ENCODE measurements at places on chromosomes 5 and 9. TPM values are rescaled to one million over a fixed set of nuclear protein-coding genes. Genes with fewer than 3 reads are reported as not detected.

The ZNF354C gene
- 0.58 TPM for polyA plus RNA-seq

The PFN3 gene
- polyA plus RNA-seq, result not detected

The CCL21 gene
- polyA plus RNA-seq, result not detected

The IFNK gene
- polyA plus RNA-seq, result not detected

The INSL4 gene
- not detected for polyA plus RNA-seq

The DIRAS2 gene
- not detected for polyA plus RNA-seq

The CER1 gene
- polyA plus RNA-seq, result not detected

The SPATA9 gene
- polyA plus RNA-seq, result 1.4 TPM

The RXRA gene
- 1.0 TPM for polyA plus RNA-seq

DNA sequence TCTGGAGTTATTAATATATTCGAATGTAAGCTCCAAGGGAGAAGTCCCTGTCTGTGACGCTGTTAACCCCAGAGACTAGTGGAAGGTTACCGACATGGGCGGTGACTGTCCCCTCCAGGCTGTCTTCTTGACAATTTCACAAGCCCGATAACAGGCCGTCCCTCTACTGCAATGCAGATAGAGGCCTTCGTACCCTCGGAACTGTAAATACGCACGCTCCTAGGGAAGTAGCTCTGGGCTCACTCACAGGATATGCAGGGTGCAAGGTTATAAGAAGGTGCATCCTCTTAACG, 680 bp upstream of the RFK start:
- peaks cover 7% of the 10 kb centered on the region for H3K27me3 ChIP-seq
- peak overlapping the region; percentile 93 for H3K27ac ChIP-seq
- H3K36me3 ChIP-seq, result no peaks in the 10 kb centered on the region
- no peak for DNase-seq

- peak overlapping the region; percentile 87 for H3K4me3 ChIP-seq
- H3K36me3 ChIP-seq, result no peaks in the 10 kb centered on the region
- H3K27ac ChIP-seq, result no peak overlapping the region
- H3K4me1 ChIP-seq, result peaks cover 36% of the 10 kb centered on the region
- H3K27me3 ChIP-seq, result peaks cover 2% of the 10 kb centered on the region
- no peak for DNase-seq
These were observed 1.2 kb upstream of the MEGF9 start for GRCh38 chr9:120715389-120715924.

GRCh38 chr5:162323466-162323865, 255.9 kb downstream of the GABRG2 start:
- H3K4me3 ChIP-seq, result no peak overlapping the region
- no peaks in the 10 kb centered on the region for H3K4me1 ChIP-seq
- no peak for DNase-seq
- H3K27me3 ChIP-seq, result peaks cover 5% of the 10 kb centered on the region

GRCh38 chr5:17794201-17794600, 159.9 kb downstream of the TAF11L14 start:
- H3K27ac ChIP-seq, result no peak overlapping the region
- no peaks in the 10 kb centered on the region for H3K27me3 ChIP-seq
- DNase-seq, result no peak

- H3K27ac ChIP-seq, result no peak overlapping the region
- DNase-seq, result no peak
- H3K27me3 ChIP-seq, result no peaks in the 10 kb centered on the region
- no peaks in the 10 kb centered on the region for H3K36me3 ChIP-seq
These were observed 116.6 kb upstream of the BOD1 start for GRCh38 chr5:173733021-173733420.

GRCh38 chr5:69341520-69342161, 9.0 kb upstream of the CCDC125 start:
- no peaks in the 10 kb centered on the region for H3K4me1 ChIP-seq
- no peak overlapping the region for H3K4me3 ChIP-seq
- no peak for DNase-seq
- H3K27ac ChIP-seq, result no peak overlapping the region

- DNase-seq, result peak; percentile 66
- H3K4me1 ChIP-seq, result peaks cover 18% of the 10 kb centered on the region
- H3K27me3 ChIP-seq, result peaks cover 4% of the 10 kb centered on the region
- H3K4me3 ChIP-seq, result peak overlapping the region; percentile 60
- no peaks in the 10 kb centered on the region for H3K36me3 ChIP-seq
These were observed 100.6 kb downstream of the ICE1 start for GRCh38 chr5:5523066-5523505.

- no peaks in the 10 kb centered on the region for H3K4me1 ChIP-seq
- H3K27ac ChIP-seq, result no peak overlapping the region
- no peaks in the 10 kb centered on the region for H3K36me3 ChIP-seq
- no peak overlapping the region for H3K4me3 ChIP-seq
- peaks cover 2% of the 10 kb centered on the region for H3K27me3 ChIP-seq
- DNase-seq, result no peak
These were observed 283.2 kb downstream of the ANXA1 start for GRCh38 chr9:73434826-73435225.

- H3K27me3 ChIP-seq, result no peaks in the 10 kb centered on the region
- H3K4me3 ChIP-seq, result no peak overlapping the region
- H3K4me1 ChIP-seq, result no peaks in the 10 kb centered on the region
- no peaks in the 10 kb centered on the region for H3K36me3 ChIP-seq
- H3K27ac ChIP-seq, result no peak overlapping the region
These were observed 64.7 kb downstream of the GABBR2 start for GRCh38 chr9:98644011-98644410.

DNA sequence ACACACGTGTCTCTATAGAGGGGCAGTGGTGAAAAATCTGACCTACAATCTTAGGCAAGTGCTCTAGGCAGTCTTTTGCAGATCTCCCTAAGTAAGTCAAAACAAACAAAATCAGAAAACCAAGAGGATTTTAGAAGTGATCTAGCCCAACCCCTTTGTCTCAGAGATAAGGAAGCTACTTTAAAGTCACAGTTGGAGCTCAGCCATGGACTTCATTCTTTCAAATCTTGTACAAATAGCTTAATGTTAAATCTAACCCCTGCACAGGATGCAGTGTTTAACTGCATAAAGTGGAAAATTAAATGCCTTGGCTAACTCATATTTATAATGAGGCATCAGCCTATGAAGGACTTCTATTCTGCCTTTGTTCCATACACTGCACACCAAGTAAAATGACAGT, 135.1 kb upstream of the RFX3 start:
- H3K27me3 ChIP-seq, result peaks cover 2% of the 10 kb centered on the region
- no peak overlapping the region for H3K27ac ChIP-seq
- no peak overlapping the region for H3K4me3 ChIP-seq

GRCh38 chr9:33418090-33418489, 15.7 kb upstream of the AQP7 start:
- no peak for DNase-seq
- no peaks in the 10 kb centered on the region for H3K27me3 ChIP-seq
- no peak overlapping the region for H3K4me3 ChIP-seq

DNA sequence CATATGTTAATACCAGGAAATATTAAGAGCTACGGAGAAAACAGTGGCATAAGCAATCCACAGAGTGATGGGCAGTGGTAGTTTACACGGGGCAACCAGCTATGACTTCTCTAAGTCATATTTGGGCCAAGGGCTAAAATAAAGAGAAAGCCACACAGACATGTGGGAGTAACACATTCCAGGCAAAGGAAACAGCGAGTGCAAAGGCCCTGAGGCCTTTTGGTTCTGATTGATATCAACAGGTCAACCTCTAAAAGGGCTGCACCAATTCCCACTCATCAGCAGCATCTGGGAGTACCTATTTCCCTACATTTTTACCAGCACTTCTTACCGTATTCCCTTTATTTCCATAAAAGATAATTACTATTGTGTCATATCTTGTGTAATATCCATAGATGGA, 173.4 kb downstream of the SPOCK1 start:
- H3K27ac ChIP-seq, result no peak overlapping the region
- no peak for DNase-seq
- H3K36me3 ChIP-seq, result no peaks in the 10 kb centered on the region
- no peaks in the 10 kb centered on the region for H3K4me1 ChIP-seq
- H3K27me3 ChIP-seq, result peaks cover 6% of the 10 kb centered on the region

DNA sequence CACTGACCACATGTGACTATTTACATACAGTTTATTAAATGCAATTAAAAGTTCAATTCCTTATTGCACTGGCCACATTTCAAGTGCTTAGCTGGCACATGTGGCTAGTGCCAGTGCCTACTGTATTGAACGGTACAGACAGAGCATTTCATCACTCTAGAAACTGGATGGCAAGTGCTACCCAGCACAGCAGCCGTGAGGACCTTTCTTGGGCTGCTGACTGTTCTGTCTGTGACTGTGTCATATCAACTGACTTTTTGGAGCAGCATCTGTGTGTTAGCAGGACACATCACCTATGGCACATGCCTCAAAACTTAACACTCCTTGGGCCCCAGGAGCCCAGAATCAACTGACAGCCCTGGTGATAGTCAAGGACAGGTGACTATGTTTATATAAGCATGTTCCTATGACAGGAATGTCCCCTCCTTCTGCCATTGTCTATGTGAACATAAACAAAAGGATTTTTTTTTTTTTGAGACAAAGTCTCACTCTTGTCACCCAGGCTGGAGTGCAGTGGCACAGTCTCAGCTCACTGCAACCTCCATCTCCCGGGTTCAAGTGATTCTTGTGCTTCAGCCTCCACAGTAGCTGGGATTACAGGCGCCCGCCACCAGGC, 8.9 kb downstream of the IRF1 start:
- H3K27me3 ChIP-seq, result peaks cover 70% of the 10 kb centered on the region
- H3K27ac ChIP-seq, result peak overlapping the region; percentile 98
- DNase-seq, result no peak
- peaks cover 49% of the 10 kb centered on the region for H3K36me3 ChIP-seq
- H3K4me1 ChIP-seq, result peaks cover 93% of the 10 kb centered on the region

GRCh38 chr9:99873943-99874584, 32.4 kb upstream of the STX17 start:
- no peaks in the 10 kb centered on the region for H3K36me3 ChIP-seq
- no peak overlapping the region for H3K4me3 ChIP-seq
- DNase-seq, result no peak
- H3K27me3 ChIP-seq, result no peaks in the 10 kb centered on the region
- H3K4me1 ChIP-seq, result no peaks in the 10 kb centered on the region
